ENCODE measurements at places on chromosomes 7 and 10.
A peak's percentile ranks its signal among the peaks of the same experiment; 100 is the strongest.

- DNase-seq, result no peak
Measured at GRCh38 chr10:131196176-131196885, 115.2 kb downstream of the TCERG1L start.

DNA sequence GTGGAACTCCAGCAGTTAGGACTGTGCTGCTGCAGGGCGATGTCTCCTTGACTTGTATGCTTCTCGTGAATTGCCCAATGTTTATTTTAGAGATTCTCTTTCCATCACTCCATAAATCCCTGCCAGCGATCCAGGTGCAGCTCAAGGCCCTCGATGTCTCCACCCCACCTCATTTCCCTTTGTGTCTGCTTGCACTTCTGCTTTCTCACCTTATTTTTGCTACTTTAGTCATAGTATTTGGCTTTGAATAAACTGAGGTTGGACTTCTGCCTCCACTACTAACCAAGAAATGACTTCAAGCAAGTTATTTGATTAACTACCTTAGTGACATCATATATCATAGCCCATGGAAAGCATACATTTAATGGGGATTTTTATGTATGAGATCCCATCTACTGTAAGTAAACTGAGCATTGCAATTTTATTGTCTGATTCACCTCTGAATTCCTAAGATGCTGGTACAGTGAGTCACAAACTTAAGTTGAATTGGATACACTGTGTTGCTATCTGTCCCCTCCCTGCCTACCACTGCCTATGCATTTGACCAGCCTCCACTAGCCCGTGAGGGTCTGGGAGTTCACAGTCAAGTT, 255.8 kb downstream of the ABCA13 start:
- DNase-seq, result no peak

DNA sequence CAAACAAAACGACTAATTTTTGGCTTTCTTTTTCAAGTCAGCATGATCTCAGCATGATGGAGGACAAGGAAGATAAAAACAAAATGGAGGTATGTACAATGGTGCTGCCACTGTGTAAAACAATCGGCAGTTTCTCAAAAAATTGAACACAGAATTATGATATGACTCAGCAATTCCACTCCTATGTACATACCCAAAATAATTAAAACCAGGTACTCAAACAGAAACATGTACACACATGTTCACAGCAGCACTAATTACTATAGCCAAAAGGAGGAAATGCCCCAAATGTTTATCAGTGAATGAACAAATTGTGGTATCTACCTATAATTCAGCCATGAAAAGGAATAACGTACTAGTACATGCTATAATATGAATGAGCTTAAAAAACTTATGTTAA, 29.9 kb downstream of the SNX13 start:
- no peak for DNase-seq

DNA sequence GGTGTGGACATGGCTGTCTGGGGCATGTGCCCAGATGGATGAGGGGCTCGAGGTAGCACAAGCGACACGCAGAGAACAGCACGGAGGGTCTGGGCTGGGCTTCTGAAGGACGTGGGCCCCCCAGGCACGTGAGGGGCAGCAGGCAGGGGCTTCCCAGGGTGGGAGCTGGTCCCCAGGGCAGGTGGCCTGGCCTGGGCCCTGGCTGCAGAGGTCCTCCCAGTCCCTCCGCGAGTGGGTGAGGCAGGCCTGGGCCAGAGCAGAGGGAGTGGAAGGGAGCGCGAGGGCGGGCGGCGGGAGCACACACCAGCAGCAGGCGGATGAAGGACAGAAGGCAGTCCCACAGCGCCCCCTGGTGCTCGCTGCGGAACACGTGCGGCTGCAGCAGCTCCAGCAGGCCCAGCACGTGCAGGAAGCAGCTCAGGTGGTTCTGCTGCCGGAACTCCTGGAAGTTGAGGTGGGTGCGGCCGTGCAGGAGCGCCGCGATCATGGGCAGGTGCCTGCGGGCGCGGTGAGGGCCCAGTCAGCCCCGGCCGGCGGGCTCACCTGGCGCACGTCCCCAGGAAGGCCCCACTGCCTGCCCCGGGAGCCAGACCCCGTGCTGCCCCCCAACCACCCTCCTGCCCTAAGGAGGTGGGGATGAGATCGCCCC, 14.7 kb upstream of the MICALL2 start:
- peak; percentile 91 for DNase-seq

DNA sequence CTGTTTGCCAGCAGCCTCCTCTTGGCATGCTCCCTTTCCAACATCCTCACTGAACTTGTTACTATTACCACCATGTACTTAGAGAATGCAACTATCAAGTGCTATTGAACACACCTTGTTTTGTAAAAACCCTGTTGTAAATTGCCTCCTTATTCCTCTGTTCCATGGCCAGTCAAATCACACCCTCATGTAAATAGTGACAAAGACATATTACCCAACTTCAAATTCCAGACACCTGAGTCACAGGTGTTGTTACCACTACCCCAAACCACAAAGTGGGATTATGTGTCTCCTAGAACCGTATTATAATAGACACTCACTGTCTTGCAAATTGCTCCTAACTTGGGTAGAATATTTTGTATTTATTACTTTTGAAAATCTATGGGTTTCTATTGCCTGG, 263.2 kb upstream of the C7orf33 start:
- DNase-seq, result no peak

GRCh38 chr7:94160719-94161435, 156.7 kb upstream of the BET1 start:
- DNase-seq, result no peak

- no peak for DNase-seq
Measured at GRCh38 chr10:30743586-30743985, 114.0 kb upstream of the LYZL2 start.

GRCh38 chr10:26944261-26944882, 83.6 kb upstream of the ABI1 start:
- no peak for DNase-seq

DNA sequence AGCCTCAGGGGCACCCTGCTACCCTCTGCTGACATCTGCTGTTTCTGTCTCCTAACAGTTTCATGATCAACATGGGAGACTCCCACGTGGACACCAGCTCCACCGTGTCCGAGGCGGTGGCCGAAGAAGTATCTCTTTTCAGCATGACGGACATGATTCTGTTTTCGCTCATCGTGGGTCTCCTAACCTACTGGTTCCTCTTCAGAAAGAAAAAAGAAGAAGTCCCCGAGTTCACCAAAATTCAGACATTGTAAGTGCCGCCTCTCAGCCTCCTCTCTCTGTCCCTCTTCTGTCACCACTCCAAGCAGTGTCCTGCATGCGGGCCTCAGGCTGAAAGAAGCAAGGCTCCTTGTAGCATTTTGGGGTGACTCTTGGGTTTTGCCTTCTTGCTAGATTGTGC, 39.0 kb downstream of the POR start:
- DNase-seq, result no peak

GRCh38 chr10:71276873-71277272, 42.2 kb upstream of the SLC29A3 start:
- DNase-seq, result no peak

All from tibial artery (tissue), 4 donors.